ENCODE measurements at places on chromosomes 4 and X.
A peak's percentile ranks its signal among the peaks of the same experiment; 100 is the strongest.

DNA sequence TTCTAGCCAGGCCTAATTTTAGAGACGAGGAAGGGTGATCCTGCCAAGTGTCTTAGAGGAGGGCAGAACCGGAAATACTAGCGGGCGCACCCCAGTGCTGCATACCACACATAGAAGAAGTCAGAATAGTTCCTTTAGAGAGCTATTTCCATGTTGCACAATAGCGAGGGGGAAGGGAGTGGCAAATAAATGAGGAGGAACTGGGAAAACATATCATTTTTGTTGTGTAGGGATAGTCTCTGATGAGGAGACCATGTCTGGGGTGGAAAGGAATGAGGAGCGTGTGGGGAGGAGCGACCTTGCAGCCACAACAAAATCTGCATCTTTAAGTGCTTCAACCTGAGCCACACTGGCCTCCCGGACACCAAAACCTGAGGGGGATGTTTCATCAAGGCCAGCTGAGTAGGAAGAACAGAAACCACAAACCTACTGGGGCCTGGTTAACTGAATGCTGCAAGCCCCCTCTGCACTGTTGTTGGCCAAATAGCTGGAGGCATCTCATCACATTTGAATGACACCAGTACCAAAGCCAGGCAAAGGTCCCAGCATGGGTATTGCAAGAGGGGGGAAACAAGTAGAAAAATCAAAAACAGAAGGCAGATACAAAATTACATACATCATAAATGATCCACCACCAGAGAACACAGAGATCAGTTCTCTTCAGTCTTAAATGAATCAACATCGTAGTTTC is 26.7 kb upstream of the C1QTNF7 start:
- peak overlapping the region; percentile 86 for H3K27ac ChIP-seq
- H3K27me3 ChIP-seq, result peaks cover 3% of the 10 kb centered on the region
- peak overlapping the region; percentile 77 for H3K4me3 ChIP-seq
- H3K36me3 ChIP-seq, result no peaks in the 10 kb centered on the region
- peak; percentile 31 for DNase-seq

GRCh38 chrX:17617806-17618205 is 119.5 kb upstream of the SCML1 start:
- H3K36me3 ChIP-seq, result no peaks in the 10 kb centered on the region
- no peak overlapping the region for H3K4me3 ChIP-seq
- H3K27ac ChIP-seq, result no peak overlapping the region

- DNase-seq, result no peak
- H3K4me3 ChIP-seq, result no peak overlapping the region
- H3K27me3 ChIP-seq, result no peaks in the 10 kb centered on the region
- no peaks in the 10 kb centered on the region for H3K4me1 ChIP-seq
Measured at GRCh38 chr4:87321888-87322287, 794 bp downstream of the HSD17B13 start.

- no peak overlapping the region for H3K4me3 ChIP-seq
- peaks cover 3% of the 10 kb centered on the region for H3K27me3 ChIP-seq
- H3K4me1 ChIP-seq, result no peaks in the 10 kb centered on the region
Measured at GRCh38 chr4:22345678-22346077, 170.2 kb downstream of the ADGRA3 start.

DNA sequence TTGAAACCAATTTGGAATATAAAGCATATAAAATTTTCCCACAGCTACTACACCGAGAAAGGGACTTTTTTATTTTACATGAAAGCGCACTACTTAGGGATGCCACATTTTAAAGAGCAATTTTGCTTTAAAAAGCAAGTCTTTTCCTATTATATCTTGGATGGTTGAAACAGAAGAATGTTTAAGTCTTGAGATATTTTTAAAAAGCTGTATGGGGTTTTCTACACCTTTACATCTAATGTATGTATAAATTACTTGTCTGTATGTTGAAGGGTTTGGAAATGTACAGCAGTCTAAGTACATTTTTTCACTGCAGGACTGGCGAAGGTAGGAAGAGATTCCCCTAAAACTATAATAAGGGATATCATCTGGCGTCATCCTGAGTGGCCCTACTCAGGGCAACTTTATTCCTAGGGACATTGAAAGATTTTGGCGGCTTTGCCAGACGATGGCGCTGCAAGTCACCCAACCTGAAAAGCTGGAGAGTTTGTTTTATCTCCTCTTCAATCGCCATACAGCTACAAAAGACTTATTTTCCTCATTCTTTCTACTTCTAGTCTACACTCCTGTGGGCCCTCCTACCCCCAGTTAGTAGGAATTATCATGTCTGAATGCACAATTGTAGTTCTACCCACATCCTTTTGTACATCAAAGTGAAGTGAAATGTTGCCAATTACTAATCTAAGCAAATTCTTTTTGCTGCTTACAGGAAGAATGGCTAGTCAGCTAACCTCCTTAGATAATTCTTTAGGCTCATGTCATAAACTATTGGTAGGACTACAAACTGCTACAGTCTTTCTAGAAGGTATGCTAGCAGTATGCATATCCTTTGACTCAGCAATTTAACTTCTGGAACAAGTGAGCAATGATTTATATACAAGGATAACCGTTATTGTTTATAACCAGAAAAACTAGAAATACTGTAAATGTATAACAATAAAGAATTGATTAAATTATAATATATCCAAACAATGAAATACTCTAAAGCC is 782 bp upstream of the NEK1 start:
- no peaks in the 10 kb centered on the region for H3K27me3 ChIP-seq
- H3K27ac ChIP-seq, result peak overlapping the region; percentile 99
- H3K4me3 ChIP-seq, result peak overlapping the region; percentile 98
- no peaks in the 10 kb centered on the region for H3K36me3 ChIP-seq
- H3K4me1 ChIP-seq, result peaks cover 32% of the 10 kb centered on the region

- no peak overlapping the region for H3K4me3 ChIP-seq
- no peaks in the 10 kb centered on the region for H3K4me1 ChIP-seq
- no peaks in the 10 kb centered on the region for H3K36me3 ChIP-seq
- no peak overlapping the region for H3K27ac ChIP-seq
- DNase-seq, result no peak
Measured at GRCh38 chr4:45033676-45034419, 307.5 kb upstream of the GNPDA2 start.

- DNase-seq, result no peak
- peaks cover 1% of the 10 kb centered on the region for H3K4me1 ChIP-seq
- no peaks in the 10 kb centered on the region for H3K27me3 ChIP-seq
- H3K36me3 ChIP-seq, result peaks cover 2% of the 10 kb centered on the region
Measured at GRCh38 chrX:132677233-132677716, 188.4 kb upstream of the MBNL3 start.
